ENCODE measurements at places on chromosomes 16 and 17.

DNA sequence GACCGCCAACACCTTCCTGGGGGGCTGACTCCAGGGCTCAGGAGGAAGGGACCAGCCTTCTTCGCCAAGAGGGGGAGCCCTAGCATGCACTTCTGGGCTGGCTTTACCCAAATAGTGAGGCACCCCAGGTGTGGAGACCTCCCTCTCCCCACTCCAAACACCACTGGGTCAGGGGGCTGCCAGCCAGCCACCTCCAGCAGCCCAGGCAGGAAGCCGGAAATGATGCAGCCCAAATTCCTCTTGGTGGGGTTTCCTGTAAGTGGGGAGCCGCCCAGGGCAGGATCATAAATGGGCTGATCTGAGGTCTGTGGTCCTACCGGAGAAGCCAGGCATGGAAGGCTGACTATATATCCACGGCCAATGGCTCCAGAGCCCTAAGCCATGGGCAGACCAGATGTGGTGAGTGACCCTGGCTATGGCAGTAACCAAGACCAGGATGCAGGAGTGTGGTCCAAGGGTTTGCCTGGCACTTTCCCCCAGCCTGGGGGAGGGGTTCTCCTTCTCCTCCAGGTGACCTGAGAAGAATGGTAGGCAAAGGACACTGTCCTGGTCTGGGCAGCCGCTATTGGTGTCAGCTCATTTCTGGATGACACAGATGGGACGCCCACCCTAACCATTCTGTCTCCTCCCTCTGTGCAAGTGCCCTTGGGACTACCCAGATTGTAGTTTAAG lies 4.2 kb downstream of the GIT1 start:
- DNase-seq: no peak

DNA sequence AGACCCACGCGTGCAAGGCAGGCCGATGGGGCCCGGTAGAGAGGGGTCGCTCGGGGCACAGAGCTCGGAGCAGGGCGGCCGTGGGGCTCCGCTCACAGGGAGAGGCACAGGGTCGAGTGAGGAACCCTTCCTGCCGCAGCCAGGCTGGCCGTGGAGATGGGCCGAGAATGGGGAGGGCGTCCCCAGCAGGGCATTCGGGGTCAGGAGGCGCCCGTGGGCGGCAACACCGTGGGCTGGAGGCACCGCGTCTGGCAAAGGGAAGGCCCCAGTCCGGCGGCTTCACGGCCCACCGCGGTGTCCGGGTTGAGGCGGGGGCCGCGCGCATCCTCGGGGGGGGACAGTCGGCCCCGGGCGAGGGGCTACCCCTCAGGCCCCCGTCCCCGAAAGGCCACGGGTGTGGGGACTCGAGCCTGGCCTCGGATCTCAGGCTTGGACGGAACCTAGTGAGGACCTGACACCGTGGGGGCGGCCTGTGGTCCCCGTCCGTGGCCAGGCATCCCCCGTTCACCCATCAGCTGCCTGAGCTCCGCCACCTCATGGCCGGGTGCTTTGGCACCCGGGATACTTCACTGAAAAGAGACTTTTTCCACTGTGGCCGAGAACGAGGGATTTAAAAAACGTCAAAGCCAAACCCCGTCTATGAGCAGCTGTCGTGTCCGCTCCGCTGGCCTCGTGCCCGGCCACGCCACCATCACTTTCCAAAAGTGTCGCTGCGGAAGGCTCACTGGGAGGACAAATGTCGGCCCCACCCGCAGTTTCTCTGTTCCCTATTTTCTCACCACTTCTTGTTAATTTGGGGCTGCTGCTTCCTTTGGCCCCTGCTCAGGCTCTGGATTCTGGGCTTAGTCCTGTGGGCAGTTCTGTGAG lies 73.6 kb downstream of the METRNL start:
- DNase-seq: no peak

- DNase-seq: no peak
Observed at GRCh38 chr17:46192189-46192438, 1.1 kb downstream of the KANSL1 start.

DNA sequence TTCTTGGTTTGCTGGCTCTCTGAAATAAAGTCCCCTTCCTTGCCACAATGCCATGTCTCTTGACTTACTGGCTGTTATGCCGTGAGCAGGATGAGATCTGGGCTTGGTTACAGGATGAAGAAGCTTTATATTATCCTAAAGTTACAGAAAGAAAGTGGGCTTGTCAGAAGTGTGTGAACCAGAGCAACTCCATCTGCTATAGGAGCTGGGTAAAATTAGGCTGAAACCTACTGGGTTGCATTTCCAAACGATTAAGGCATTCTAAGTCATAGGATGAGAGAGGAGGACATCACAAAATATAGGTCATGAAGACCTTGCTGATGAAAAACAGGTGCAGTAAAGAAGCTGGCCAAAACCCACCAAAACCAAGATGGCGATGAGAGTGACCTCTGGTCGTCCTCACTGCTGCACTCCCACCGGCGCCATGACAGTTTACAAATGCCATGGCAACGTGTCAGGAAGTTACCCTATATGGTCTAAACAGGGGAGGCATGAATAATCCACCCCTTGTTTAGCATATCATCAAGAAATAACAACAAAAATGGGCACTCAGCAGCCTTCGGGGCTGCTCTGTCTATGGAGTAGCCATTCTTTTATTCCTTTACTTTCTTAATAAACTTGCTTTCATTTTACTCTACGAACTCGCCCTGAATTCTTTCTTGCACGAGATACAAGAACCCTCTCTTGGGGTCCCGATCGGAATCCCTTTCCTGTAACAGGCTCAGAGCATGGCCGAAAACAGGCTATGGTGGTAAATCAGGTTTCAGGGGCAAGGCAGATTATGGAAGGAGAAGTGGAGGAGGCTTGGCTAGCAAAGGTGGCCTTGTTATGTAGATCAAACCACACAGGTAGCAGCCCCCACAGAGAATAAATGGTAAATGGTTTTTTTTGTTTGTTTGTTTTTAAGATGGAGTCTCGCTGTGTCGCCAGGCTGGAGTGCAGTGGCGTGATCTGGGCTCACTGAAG lies 81.3 kb upstream of the C16orf82 start:
- DNase-seq: peak; percentile 2

- DNase-seq: no peak
Observed at GRCh38 chr17:64632606-64633005, 29.5 kb downstream of the SMURF2 start.

GRCh38 chr16:82584553-82585152 lies 42.1 kb upstream of the CDH13 start:
- no peak for DNase-seq

GRCh38 chr16:4936181-4936990 lies 562 bp downstream of the PPL start:
- DNase-seq: no peak

- no peak for DNase-seq
Observed at GRCh38 chr17:20071824-20072691, 62.9 kb downstream of the SPECC1 start.

DNA sequence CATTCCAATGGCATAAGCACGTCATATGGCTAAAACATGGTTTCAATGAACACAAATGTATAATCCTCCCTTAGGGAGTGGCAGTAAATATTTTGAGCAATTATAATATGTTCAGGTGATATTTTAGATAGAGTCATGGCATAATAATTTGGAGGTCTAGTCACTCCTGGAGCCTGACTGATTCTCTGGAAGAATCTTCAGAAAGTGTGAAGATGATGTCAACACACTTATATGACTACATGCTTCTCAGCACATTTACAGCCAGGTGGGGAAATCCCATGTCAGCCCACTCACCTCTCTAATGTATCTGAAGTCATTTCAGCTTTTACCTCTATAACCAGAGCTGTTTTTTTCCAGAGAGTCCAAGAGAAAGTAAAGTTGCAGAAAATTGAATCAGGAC lies 474.8 kb downstream of the SHISA9 start:
- DNase-seq: no peak

GRCh38 chr17:9298135-9298534 lies 276.8 kb downstream of the NTN1 start:
- DNase-seq: no peak

DNA sequence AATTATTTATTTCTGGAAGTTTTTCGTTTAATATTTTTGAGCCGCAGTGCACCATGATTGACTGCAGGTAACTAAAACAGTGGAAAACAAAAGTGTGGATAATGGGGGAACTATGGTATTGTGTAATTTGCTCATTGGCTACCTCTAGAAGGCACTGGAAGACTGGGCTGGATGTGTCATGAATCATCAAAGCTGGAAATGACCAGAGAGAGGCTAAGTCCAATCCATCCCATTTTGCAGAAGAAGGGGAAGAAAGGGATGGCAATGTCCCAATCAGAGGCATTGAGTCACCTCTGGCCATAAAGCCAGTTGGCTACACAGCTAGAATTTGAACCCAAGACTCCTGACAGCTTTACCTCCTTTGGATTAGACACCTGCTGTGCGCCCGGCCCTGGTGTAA lies 29.3 kb downstream of the GLP2R start:
- no peak for DNase-seq

DNA sequence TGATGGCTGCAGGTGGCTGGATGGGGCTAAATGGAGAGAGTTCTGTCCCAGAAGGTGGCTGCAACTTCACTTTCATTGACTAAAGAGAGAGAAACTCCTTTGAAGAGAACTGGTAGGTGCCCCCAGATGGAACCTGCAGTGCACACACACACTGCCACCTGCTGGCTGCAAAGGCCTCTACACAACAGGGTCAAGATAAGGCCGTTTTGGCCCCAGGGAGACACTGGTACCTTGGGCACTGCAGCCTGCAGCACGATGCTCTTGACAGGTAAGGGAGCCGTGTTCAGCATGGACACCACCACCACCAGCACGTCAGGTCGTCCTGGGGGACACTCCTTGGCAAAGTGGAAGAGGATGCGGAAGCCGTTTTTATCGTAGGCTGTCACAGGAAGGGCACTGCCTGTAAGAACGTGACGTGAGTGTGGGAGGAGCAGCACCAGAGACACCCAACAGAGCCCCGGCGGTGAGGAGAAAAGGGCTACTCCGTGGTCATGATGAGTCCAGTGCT lies 22.7 kb downstream of the GGA3 start:
- peak; percentile 86 for DNase-seq

DNA sequence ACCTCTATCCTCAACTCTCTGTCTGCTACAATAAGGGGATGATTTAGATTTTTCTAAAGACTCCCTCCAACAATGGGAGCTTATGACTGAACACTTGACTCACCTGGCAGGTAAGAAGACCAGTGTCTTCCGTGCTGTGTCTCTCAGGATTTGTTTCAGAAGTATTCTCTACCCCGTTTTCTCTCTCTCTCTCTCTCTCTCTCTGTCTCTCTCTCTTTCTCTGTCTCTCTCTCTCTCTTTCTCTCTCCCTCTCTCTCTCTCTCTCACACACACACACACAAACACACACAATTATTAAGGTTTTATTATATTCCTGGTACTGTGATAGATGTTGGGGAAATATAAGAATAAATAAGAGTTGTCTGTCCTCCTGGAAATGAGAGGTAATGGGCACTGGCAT lies 263.9 kb downstream of the TOX3 start:
- no peak for DNase-seq

- DNase-seq: no peak
Observed at GRCh38 chr16:81582655-81583441, 138.2 kb downstream of the CMIP start.

DNA sequence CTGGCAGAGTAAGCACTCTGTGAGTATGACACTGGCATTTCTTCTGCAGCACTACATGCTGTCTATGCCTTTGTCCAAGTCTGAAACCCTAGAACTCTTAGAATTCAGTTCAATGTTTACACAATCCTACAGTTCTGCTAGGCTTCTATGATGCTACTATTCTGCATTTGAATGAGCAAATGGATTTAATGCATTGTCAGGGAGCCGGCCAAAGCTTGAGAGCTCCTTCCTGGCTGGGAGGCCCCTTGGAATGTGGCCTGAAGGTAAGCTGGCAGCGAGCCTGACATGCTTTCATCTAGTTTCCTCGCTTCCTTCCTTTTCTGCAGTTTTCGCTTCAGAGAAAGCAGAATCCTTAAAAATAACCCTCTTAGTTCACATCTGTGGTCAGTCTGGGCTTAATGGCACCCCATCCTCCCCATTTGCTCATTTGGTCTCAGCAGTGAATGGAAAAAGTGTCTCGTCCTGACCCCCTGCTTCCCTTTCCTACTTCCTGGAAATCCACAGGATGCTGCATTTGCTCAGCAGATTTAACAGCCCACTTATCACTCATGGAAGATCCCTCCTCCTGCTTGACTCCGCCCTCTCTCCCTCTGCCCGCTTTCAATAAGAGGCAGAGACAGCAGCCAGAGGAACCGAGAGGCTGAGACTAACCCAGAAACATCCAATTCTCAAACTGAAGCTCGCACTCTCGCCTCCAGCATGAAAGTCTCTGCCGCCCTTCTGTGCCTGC lies at the start of gene CCL2:
Gene CCL2, plus strand, starts transcription at position 635 of the 730 bp plus-strand sequence. Its CDS starts 65 bp downstream, at position 700.
- no peak for DNase-seq

GRCh38 chr17:66347661-66348514 lies 45.5 kb downstream of the PRKCA start:
- DNase-seq: no peak

DNA sequence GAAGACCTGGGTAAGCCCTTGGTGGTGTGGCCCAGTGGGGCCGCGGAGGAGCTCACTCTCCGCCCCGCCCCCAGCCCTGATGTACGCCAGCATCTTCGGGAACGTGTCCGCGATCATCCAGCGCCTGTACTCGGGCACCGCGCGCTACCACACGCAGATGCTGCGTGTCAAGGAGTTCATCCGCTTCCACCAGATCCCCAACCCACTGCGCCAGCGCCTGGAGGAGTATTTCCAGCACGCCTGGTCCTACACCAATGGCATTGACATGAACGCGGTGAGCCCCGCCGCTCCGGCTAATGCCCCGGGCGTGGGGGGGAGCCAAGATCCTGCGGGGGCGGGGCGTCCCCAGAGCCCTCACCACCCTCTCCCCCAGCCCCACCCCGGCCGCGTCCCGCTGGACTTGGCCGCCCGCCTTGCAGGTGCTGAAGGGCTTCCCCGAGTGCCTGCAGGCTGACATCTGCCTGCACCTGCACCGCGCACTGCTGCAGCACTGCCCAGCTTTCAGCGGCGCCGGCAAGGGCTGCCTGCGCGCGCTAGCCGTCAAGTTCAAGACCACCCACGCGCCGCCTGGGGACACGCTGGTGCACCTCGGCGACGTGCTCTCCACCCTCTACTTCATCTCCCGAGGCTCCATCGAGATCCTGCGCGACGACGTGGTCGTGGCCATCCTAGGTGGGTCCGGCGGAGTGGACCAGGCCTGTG lies 12.1 kb upstream of the DCAF7 start:
- DNase-seq: no peak

GRCh38 chr16:71339236-71340171 lies 19.0 kb upstream of the CALB2 start:
- no peak for DNase-seq

DNA sequence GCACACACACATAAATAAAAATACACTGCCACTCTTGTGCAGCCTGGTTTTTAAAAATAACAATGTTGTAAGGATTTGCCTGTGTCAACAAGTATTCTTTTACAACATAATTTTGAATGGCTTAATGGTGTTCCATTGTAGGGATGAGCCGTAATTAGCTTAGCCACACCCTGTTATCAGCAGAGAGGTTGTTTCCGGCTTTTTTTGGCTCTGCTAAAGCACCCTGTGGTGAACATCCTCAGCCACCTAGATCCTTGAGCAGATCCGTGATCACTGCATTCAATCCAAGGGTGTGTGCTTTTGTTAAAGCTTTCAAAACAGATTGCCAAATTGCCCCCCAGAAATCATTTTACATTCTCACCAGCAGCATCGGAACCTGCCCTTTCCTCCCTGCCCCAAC lies 7.0 kb downstream of the KATNB1 start:
- no peak for DNase-seq

Measured in GM12865 (cell line).